ENCODE measurements at places on chromosomes 2 and 18.

DNA sequence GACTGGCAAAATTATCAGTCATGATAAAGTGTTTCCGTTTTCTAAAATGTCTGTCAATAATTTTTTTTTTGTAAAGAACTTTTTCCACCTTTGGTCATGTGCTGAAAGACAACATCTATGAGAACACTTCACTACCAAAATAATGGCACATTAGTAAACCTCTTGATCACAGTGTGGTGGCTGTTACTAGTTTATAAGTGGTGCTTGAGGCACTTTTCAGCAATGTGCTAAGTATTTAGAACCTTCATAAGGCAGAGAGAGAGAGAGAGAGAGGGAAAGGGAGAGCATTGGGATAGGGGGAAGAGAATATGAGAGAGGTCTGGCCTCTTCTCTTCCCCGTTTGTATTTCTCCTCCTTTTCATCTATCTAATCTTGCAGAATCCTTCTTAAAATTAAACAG, 1.1 kb upstream of the NYAP2 start:
- no peak for DNase-seq

DNA sequence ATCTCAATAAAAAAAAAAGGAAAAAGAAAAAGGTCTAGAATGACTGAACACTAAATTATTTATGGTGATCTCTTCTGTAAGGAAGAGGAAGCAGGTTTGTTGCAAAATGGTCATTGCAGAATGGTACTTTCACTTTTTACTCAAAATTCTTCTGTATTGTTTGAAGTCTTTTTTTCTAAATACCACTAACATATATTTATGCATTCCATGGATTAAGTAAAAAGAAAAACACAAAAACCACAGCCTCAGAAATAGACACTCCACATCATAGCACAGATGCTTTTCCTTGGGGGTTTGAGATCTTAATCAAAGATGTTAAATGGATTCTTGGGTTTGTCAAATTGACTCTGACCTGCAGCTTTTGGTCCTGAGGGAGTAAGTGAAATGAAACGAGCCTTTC, 47.4 kb downstream of the RHOB start:
- DNase-seq: no peak

DNA sequence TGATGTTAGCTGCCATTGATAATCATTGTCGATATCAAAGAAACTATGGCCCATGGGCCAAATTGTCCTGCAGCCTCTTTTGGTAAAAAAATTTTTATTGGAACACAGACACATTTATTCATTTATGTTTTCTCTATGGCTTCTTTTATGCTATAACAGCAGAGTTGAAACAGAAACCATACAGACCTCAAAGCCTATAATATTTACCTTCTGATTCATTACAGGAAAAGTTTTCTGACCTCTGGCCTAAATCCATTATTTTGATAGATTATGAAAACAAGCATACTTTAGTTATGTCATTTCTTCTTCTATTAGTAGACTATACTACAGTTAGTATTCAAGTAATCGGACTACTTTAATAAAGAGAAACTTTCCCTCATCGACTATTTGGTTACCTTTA, 349.7 kb upstream of the GALNT5 start:
- DNase-seq: no peak

GRCh38 chr18:76367168-76368125, 127.6 kb downstream of the ZNF516 start:
- no peak for DNase-seq

DNA sequence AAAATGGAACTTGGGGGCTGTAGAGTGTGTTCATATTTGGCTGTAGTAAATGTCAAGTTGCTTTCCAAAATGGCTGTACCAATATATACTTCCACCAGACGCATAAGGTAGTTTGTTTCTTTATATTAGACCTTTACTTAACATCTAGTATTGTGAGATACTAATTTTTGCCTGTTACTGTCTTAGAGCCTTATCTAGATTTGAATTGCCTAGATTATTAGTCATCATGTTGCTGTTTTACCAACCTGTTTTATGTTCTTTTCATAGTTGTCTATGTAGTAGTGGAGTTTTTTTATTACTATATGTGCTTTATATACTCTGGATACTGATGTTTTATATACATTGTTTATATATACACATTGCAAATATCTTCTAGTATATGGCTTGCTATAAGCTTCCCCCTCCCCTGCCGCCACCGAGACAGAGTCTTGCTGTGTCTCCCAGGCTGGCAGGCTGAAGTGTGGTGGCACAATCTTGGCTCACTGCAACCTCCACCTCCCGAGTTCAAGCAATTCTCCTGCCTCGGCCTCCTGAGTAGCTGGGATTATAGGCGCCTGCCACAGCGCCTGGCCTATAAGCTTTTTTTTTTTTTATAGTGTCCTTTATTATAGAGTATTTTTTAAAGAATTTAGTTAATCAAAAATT, 18.9 kb downstream of the SLC39A10 start:
- DNase-seq: no peak
